ENCODE measurements at places on chromosomes 12 and 14.

- DNase-seq, result no peak
Observed at GRCh38 chr12:3135522-3136461, 58.6 kb downstream of the TSPAN9 start.

DNA sequence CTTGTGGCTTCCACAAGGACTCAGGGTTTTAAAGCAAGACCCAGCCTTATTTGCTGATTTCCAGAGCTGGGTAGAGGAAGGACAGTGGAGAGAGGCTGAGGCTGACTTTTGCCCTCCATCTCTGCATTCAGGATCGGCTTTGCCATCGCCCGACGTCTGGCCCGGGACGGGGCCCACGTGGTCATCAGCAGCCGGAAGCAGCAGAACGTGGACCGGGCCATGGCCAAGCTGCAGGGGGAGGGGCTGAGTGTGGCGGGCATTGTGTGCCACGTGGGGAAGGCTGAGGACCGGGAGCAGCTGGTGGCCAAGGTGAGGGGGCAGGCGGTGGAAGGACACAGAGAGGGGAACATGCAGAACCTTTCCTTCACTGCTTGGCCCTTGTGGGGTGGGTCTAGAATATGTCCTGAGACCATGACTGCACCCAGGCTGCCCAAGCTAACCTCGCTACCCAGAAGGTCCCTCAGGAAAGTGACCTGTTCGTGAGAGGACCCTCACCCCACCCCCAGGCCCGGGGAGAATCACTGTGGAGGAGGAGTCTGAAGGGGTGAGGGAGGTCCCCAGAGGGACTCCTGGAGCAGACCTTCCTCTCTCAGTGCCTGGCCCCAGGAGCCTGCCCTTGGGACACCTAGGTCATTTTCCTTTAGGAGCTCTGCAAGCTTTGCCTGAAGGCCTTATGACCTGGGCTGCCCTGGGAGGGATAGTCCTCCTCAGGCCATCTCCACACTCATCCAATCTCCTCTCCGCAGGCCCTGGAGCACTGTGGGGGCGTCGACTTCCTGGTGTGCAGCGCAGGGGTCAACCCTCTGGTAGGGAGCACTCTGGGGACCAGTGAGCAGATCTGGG lies 3.1 kb downstream of the DHRS2 start:
- DNase-seq, result no peak

DNA sequence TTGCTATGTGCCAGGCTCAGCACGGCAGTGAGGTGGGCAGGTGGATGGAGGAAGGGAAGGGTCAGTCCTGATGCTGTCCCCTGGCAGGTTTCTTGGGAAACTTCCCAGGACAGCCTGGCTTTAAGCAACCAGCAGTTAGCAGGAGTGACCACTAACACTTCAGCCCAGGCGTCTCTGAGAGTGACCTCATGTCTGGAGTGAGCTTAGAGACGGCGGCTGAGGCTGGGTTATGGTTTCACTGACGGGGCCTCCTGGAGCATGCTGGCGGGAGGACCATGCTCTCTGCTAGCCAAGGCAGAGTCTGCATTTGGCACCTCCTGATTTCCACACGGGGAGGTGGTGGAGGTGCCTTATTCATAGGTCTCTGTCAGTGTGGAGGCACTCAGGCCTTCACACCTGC lies 2.5 kb downstream of the HHIPL1 start:
- no peak for DNase-seq

GRCh38 chr12:60981473-60981872 lies 1278.7 kb upstream of the USP15 start:
- DNase-seq, result no peak

DNA sequence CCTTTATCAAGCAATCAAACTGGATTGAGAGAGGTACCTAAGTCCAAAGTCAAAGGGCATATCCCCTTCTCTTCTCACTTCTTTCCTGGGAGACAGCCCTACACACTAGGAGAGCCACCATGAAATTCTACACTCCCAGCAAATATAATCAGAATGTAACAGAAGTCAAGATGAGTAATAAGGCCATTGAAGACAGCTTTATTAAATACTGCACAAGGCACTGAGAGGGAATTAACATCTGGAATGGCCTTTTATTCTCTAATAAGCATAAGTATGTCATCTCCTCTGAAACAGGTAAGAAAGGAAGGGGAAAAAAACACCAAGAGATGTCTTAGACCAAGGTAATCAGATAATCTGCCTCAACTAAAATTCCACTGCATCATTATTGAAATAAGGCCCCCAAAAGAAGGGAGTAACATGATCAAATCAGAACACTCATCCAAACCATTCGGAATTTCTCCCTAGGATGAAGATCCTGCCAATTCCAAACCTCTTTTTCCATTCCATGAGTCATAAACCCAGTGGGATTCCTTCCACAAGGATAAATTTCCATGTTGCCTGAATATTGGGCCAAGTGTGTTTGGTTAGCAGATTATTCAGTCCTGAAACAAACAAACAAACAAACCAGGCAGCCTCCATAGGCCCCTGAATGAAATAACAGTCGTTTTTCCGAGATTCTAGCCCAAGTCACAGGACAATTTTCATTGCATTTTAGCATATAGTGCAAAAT lies 19.9 kb downstream of the SLC35F4 start:
- DNase-seq, result no peak

DNA sequence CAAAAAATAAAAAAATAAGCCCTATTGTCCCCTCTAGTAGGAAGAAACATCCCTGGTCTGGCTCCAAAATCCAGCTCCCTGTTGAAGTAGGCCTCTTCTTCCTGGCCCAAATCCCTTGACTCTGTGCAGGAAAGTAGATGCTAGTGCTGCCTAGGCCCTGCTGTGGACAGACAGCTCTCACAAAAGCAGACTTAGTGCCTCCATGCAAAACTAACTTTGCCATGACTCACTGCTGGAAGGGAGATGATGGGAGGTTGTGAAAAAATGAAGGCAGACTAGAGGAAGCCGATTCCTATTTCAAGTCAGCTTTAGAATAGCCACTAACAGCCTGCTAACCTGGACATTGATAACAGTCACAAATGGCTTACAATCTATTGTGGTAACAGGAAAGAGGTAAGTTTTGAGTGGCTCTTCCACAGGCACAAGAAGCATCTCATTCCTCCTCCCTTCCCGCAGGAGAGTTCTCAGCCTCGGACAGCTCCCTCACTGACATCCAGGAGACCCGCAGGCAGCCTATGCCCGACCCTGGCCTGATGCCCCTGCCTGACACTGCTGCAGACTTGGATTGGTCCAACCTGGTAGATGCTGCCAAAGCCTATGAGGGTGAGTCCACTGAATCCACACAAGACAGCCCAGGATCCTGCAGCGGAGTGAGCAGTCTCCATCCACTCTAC lies 198.9 kb upstream of the RGS6 start:
- DNase-seq, result no peak

DNA sequence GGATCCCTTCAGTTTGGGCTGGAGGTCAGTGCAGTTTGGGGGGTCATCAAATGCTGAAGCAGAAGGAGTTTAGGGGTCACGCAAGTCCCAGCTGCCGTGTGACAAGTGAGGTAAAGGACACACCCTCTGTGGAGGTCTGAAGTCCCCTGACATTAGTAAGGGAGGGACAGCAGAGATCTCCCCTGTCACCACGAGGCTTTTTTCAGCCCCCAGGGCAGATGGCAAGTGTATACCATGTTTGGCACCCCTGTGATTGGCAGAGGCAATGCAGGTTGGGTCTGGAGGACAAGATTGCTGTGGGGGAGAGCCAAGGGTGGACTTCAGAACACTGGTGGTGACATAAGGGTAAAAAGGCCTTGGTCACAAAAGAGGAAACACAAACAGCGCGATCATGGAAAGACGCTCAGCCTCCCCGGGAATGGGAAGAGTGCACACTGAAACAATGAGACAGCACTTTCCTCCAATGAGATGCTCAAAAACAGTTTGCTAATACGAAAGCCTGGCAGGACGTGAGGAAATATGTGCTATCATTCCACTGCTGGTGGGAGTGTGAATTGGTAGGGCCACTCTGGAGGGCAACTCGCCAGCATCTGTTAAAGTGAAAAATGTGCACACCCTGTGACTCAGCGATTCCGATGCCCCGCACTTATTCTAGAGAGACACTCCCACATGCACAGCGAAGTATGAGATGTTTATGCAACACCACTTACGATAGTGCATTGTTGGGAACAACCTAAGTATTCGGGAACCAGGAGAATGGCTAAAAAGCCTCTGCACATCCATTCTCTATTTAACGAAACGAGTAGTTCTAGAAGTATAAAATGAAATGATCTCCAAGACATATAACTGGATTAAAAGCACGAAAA lies 14.4 kb upstream of the CD27 start:
- DNase-seq, result no peak

DNA sequence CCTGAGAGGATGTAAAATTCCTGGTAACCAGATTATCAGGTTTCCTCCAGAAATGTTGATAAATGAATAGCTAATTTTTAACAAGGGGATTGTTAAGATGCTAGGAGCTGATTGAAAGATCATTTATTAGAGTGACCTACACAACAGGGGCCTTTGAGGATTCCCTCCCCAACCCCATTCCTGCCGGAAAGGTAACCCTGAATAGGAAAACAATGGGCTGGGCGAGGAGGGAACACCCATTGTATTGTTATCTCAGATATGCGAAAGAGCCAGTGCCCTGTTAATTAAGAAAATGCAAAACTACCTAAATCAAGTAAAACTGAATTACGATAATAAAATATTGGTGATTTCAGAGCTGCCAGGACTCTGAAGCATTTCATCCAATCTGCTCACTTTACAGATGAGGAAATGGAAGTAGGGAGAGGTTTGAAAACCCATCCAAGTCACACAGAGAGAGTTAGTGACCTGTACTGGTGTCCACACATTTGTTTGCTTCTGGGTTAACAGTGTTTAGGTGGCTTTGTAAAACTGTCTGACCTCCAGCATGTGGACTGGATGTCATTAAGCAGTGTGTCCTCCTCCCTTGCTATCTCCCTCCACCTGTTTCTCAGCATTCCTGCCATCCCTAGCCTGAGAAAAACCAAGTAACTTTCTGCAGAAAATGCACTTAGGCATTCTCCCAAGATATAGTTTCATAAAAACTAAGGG lies 214.8 kb downstream of the TTC6 start:
- no peak for DNase-seq
